ENCODE measurements at places on chromosomes 3 and 15.
A peak's percentile ranks its signal among the peaks of the same experiment; 100 is the strongest.

- peak; percentile 57 for DNase-seq
- H3K36me3 ChIP-seq, result no peaks in the 10 kb centered on the region
- H3K4me1 ChIP-seq, result peaks cover 11% of the 10 kb centered on the region
- peaks cover 32% of the 10 kb centered on the region for H3K27me3 ChIP-seq
Measured at GRCh38 chr3:184227481-184227935, 1.9 kb upstream of the VWA5B2 start.

DNA sequence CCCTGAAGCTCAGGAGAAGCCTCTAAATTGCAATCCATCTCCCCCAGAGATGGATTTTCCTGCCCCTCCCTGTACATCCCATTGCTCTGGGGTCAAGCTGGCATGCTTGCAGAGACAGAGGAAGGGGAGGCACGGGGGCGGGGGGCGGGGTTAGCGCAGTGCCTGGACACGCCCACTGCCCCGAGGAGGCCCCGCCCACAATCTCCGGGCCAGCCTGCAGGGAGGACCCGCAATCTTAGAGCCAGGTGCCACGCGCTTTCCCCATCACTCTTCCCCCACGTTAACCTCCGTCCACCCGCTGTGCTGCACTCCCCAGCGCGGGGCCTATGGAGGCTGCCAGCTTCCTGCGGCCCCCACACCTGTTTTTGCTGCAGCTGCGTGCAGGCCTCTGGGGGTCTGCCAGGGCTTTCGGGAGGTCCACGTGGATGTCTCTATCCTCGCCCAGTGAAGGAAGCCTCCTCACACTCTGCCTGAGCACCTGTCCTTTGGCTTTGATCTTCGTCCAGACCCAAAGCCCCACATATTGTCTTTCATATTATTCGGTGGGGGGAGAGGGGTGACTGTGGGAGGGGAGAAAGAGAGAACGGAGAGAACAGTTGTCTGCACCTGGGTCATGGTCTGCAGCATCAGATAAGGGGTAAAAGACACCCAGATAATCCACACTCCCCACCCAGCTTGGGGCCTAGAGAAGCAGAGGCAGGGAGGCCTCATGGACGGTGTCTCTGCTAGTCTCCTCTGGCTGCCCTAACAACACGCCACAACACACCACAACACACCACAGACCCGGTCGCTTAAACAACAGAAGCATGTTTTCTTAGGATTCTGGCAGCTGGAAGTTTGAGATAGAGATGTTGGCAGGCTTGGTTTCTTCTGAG, 118.0 kb upstream of the MEF2A start:
- no peak overlapping the region for H3K4me3 ChIP-seq
- H3K36me3 ChIP-seq, result no peaks in the 10 kb centered on the region
- no peak for DNase-seq
- peaks cover 53% of the 10 kb centered on the region for H3K4me1 ChIP-seq
- H3K27ac ChIP-seq, result no peak overlapping the region

DNA sequence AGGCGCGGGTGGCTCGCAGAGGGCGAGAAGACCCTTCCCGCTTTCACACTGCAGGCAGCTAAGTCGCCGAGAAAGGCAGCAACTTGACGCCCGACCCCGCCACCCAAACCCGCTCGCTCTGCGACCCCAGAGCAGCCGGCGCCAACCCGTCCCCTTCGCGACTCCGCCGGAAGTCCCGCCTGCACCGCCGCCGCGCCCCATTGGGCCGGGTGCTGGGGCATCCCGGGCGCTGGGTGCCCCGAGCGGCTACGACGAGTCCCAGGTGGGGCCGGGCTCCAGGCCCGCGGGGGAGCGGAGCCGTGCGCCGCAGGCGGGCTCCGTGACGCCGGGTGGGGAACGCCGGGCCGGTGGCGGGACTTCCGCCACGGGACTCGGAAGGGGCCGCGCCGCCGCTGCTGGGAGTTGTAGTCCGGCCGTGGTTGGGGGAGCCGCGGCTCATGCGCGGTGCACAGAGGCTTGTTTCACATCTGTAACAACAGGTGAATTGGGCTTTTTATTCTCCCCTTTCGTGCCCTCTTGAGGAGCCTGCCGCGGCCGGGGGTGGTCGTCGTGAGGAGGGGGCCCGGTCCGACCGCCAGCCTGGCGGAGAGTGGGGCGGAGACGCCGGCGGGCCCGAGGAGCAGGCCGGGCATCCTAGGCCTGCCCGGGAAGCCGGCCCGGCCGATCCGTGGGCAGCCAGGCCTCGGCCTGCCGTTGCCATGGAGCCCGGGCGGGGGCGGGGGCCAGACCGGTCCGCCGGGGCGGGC, at the start of gene DHX30:
Gene DHX30, plus strand, starts transcription at position 405 of the 746 bp plus-strand sequence. CDS start 7,546 bp downstream, outside the sequence.
- H3K27me3 ChIP-seq, result no peaks in the 10 kb centered on the region
- H3K27ac ChIP-seq, result peak within 1 kb of the TSS; percentile 90
- H3K4me3 ChIP-seq, result peak within 1 kb of the TSS; percentile 97
- H3K36me3 ChIP-seq, result no peaks in the 10 kb centered on the region
- peak; percentile 90 for DNase-seq

DNA sequence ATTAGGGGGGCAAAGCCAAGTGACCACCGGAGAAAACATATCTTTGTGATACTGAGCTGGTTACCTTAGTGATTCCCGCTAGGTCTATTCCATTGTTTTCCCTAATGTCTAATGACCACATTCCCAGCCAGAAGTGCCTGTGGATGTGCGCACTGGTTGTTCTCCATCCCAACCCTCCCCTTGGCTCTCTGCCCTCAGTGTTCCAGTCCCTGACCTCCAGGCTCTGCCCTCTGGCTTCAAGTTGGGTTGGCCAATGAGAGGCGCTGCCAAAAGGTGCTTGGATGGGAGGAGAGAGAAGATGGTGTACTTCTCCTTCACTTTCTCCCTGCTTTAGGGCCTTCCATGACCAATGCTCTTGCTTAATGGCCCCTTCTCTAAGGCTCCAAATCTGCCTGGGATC, 2.4 kb downstream of the COLQ start:
- no peak for DNase-seq

DNA sequence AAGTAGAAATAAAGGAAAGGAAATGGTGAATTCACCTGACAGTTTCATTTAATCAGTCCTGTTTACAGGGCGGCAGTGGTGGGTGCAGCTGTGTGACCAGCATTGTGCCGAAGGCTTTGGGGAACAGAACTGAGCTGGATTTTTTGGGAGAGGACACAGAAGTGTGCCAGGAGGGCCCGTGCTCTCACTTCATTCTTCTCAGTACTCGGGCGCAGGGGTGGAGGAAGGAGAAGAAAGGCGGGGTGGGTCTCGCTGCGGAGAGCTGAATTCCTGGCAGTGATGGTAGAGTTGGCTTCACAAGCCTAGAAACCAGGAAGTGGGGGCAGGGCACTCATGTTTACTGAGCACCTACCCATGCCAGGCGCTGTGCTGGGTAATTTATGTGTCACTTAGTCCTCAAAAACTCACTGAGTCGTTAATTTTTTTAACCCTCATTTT, 64.6 kb downstream of the CRTC3 start:
- peaks cover 74% of the 10 kb centered on the region for H3K4me1 ChIP-seq
- H3K36me3 ChIP-seq, result no peaks in the 10 kb centered on the region
- H3K27ac ChIP-seq, result peak overlapping the region; percentile 52
- no peaks in the 10 kb centered on the region for H3K27me3 ChIP-seq

DNA sequence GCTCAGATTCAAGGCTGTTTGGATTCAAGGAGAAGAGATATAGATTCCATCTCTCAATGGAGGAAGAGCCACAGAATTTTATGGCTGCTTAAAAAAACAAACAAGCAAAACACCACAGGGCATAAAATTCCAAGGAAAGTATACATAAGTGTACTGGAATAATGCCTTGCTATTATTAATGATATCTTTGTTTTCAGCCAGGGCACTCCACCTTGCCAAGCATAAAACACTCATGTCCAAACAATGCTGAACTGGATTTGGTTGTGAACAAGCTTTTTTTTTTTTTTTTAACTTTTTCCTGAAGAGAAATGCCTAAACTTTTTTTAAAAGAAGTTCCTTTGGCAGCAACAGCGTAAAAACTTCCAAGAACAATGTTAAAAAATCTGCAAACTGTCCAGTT, 4.8 kb upstream of the CLSTN2 start:
- H3K4me1 ChIP-seq, result no peaks in the 10 kb centered on the region
- no peaks in the 10 kb centered on the region for H3K27me3 ChIP-seq
- no peak overlapping the region for H3K4me3 ChIP-seq
- no peaks in the 10 kb centered on the region for H3K36me3 ChIP-seq

DNA sequence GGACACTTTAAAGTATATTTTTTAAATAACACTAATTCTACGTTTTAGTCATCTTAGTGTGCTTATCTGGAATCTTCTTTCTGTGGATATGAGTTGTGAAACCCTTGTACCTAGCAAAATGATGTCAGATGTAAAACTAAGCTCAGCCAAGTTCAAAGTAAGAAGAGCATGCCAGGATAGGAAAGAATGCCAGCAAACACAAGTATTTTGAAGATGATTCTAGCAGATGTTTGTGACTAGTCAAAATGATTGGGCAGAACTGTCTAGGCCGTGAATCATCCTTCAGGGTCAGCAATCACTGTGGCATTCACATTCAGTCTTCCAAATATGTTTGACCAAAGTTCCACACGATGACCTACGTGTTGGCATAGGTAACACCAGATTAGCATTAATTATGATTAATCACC, 5.4 kb upstream of the PLOD2 start:
- H3K27ac ChIP-seq, result no peak overlapping the region
- H3K4me1 ChIP-seq, result no peaks in the 10 kb centered on the region
- no peak for DNase-seq
- no peak overlapping the region for H3K4me3 ChIP-seq

DNA sequence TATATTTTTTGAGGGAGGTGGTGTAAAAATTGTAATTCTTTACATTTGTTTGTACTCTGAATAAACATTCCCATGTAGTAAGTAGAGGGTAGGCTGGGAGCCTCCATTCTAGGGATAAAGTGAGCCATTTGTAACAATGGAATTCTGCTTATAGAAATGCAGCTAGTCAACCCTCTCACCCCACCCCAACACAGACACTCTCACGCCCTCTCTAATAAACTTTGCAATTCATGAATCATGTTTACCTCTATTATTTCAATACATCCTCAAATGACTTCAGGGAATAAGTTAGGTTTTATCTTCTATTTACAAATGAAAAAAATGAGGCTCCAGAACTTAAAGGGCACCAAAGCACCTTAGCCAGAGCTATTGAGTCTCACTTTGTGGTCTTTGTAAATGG, 56.5 kb upstream of the PDZRN3 start:
- no peaks in the 10 kb centered on the region for H3K4me1 ChIP-seq

- peaks cover 22% of the 10 kb centered on the region for H3K4me1 ChIP-seq
- no peak for DNase-seq
- H3K4me3 ChIP-seq, result no peak overlapping the region
- H3K27me3 ChIP-seq, result peaks cover 22% of the 10 kb centered on the region
- H3K36me3 ChIP-seq, result no peaks in the 10 kb centered on the region
- no peak overlapping the region for H3K27ac ChIP-seq
Measured at GRCh38 chr3:71780430-71780829, 4.5 kb downstream of the PROK2 start.

GRCh38 chr3:171741377-171741776, 68.9 kb downstream of the PLD1 start:
- H3K4me3 ChIP-seq, result no peak overlapping the region
- H3K4me1 ChIP-seq, result no peaks in the 10 kb centered on the region
- H3K27ac ChIP-seq, result no peak overlapping the region

- DNase-seq, result no peak
- H3K27ac ChIP-seq, result no peak overlapping the region
- H3K27me3 ChIP-seq, result no peaks in the 10 kb centered on the region
- H3K36me3 ChIP-seq, result no peaks in the 10 kb centered on the region
- no peak overlapping the region for H3K4me3 ChIP-seq
Measured at GRCh38 chr3:10745392-10745791, 70.6 kb upstream of the SLC6A11 start.

DNA sequence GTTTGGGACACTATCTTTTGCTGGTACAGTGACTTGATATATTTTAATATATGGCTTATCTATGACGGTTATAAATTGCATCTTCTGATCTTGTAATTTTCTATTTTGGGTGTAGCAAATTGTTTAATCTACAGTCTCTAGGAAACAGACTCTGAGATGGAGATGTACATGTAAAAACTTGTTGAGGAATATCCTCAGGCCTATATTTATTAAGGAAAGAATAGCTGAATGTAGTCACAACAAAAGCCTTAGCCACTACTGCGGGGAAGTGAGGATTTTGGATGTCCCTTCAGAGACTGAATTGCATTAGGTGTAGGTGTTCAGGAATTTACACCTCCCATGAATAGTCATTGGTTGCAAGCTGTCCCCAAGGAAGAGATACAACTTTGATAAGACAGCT, 13.8 kb upstream of the OR5K3 start:
- DNase-seq, result no peak
- no peaks in the 10 kb centered on the region for H3K27me3 ChIP-seq
- H3K27ac ChIP-seq, result no peak overlapping the region
- H3K4me1 ChIP-seq, result no peaks in the 10 kb centered on the region
- H3K4me3 ChIP-seq, result no peak overlapping the region
- no peaks in the 10 kb centered on the region for H3K36me3 ChIP-seq

- no peaks in the 10 kb centered on the region for H3K27me3 ChIP-seq
- peak overlapping the region; percentile 88 for H3K27ac ChIP-seq
- peaks cover 91% of the 10 kb centered on the region for H3K4me1 ChIP-seq
- peaks cover 2% of the 10 kb centered on the region for H3K36me3 ChIP-seq
- H3K4me3 ChIP-seq, result no peak overlapping the region
- no peak for DNase-seq
Measured at GRCh38 chr3:32459450-32459849, 43.2 kb downstream of the CMTM6 start.

GRCh38 chr3:112759681-112760080, 87.0 kb downstream of the CD200R1L start:
- H3K36me3 ChIP-seq, result no peaks in the 10 kb centered on the region

- no peaks in the 10 kb centered on the region for H3K4me1 ChIP-seq
- H3K36me3 ChIP-seq, result no peaks in the 10 kb centered on the region
- H3K27me3 ChIP-seq, result no peaks in the 10 kb centered on the region
- H3K27ac ChIP-seq, result no peak overlapping the region
Measured at GRCh38 chr15:77402740-77403379, 17.0 kb downstream of the PEAK1 start.

DNA sequence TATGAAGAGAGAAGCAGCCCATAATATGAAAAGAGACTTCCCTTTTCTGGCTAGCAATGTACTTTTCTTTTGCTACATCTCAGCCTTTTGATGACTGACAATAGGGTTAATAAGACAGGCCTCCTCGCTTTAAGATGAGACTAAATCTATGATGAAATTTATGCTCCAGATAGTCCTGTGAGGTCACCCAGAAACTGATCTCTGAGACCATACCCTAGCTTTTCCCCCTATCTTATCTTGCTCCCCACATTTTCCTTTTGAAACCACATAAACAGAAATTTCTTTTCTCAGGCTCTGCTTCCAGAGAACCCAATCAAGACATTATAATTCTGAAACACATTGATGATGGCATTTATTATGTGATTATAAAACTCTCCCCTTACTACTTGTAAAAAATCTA, 168.8 kb upstream of the CADM2 start:
- DNase-seq, result no peak
- no peak overlapping the region for H3K4me3 ChIP-seq
- no peak overlapping the region for H3K27ac ChIP-seq
- H3K4me1 ChIP-seq, result no peaks in the 10 kb centered on the region
- H3K36me3 ChIP-seq, result no peaks in the 10 kb centered on the region
- no peaks in the 10 kb centered on the region for H3K27me3 ChIP-seq

GRCh38 chr3:184362668-184363546, 1.4 kb downstream of the POLR2H start:
- H3K4me3 ChIP-seq, result peak overlapping the region; percentile 81
- peak overlapping the region; percentile 75 for H3K27ac ChIP-seq
- peak; percentile 92 for DNase-seq
- H3K36me3 ChIP-seq, result peaks cover 12% of the 10 kb centered on the region
- no peaks in the 10 kb centered on the region for H3K27me3 ChIP-seq

Measured in CD4-positive, alpha-beta memory T cell (primary cell).